ENCODE measurements at places on chromosomes 2 and 18. TPM values are rescaled to one million over a fixed set of nuclear protein-coding genes. Genes with fewer than 3 reads are reported as not detected.

DNA sequence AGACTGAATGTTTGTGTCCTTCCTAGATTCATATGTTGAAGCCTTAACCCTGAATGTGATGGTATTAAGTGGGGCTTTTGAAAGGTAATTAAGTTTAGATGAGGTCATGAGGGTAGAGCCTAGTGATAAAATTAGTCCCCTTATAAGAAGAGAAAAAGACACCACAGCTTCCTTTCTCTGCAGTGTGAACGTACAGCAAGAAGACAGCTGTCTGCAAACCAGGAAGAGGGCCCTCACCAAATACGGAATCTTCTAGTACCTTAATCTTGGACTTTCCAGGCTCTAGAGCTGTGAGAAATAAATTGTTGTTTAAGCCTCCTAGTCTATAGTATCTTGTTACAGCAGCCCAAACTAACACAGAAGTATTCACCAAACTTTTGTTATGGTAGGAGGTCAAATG lies 57.1 kb upstream of the CYTIP start:
- H3K4me3 ChIP-seq: no peak overlapping the region
- no peaks in the 10 kb centered on the region for H3K4me1 ChIP-seq
- H3K27ac ChIP-seq: no peak overlapping the region
- no peaks in the 10 kb centered on the region for H3K36me3 ChIP-seq

DNA sequence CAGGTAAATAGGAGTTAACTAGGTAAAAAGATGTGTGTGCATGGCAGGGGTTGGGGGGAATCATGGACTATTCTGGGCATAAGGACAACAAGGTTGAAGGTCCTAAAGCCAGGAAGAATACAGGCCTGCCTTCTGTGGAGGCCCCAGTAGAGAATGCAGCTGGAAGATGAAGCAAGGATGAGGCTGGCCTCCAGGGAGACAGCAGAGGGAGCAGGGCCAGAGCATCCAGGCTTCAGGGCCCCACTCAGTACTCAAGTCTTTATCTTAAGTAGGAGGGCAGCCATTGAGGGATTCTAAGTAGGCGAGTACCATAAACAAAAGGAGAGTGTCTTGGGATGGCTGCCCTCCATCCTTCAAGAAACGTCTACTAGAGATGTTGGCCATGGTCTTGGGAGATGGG lies 101.8 kb upstream of the APCDD1 start:
- H3K27ac ChIP-seq: no peak overlapping the region
- peaks cover 78% of the 10 kb centered on the region for H3K27me3 ChIP-seq
- no peak for DNase-seq
- H3K36me3 ChIP-seq: no peaks in the 10 kb centered on the region
- H3K4me3 ChIP-seq: no peak overlapping the region

GRCh38 chr2:134235510-134236144 lies 18.2 kb upstream of the MGAT5 start:
- no peak overlapping the region for H3K4me3 ChIP-seq
- no peak overlapping the region for H3K27ac ChIP-seq
- no peak for DNase-seq
- peaks cover 34% of the 10 kb centered on the region for H3K4me1 ChIP-seq
- no peaks in the 10 kb centered on the region for H3K27me3 ChIP-seq

DNA sequence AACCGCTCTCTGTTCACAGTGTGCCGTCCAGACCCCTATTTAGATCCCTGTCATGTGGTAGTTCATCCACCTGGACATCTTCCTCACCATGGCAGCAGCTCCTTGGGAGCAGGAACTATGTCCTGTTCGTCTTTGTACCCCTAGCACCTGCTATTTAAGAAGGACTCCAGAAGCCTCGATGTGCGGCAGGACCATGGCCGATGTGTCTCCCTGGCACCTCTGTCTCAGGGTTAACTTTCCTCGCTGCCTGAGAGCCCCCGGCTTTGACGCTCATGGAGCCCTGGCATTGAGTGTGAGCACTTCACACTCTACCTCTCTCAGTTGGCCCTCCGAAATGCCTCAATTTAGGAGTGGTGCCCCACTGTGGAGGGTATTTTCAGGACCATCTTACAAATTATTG lies 152.0 kb downstream of the FAM210A start:
- H3K4me1 ChIP-seq: no peaks in the 10 kb centered on the region
- no peak overlapping the region for H3K4me3 ChIP-seq
- DNase-seq: no peak
- no peaks in the 10 kb centered on the region for H3K36me3 ChIP-seq
- H3K27ac ChIP-seq: no peak overlapping the region

DNA sequence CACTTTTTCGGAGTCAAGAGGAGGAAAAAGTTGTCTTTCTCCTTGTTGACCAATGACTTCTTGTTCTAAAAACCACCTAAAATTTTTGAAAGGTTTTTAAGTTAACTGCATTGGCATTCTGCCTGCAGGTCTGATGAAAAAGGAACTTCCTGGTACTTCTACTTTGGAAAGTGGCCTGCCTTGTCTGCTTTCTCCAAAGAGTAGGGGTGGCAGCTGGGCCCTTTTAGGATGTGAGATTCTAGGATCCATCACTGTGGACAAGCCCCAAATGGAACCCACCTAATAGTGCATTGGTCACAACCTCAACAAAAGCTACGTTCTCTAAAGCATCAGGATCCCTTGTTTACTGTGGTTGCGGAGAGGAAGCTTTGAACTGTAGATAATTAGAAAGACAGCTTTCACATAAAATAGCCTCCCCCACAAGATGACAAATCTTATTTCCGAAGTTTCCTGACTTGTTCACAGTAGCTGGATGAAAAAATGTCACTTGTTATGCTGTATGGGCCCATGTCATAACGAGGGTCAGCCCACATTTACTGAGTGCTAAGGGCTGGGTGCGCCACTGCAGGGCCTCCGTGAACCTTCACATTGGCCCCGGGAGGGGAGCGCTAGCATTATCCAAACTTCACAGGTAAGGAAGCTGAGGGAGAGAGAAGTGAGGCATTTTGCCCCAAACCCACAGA lies 17.4 kb downstream of the ASPRV1 start:
- H3K27ac ChIP-seq: no peak overlapping the region
- DNase-seq: no peak
- peaks cover 53% of the 10 kb centered on the region for H3K4me1 ChIP-seq
- peaks cover 18% of the 10 kb centered on the region for H3K36me3 ChIP-seq
- no peak overlapping the region for H3K4me3 ChIP-seq

DNA sequence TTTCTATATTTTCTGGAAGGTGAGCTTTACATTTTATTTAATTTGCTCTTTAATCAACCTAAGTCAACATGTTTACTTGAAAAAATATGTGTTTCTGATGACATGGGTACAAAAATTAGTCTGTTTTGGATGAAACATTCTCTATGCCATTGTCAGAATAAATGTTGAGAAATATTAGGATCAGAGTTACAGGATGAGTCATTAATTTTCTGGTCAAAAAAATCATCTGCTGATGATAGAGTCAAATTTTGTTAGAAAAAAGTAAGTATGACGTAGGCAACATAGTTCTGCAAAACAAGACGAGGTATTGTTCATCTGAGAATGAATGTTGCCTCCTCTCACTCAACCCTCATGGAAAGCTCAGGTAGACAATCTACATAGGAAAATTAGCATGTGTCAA lies 107.6 kb upstream of the CAVIN2 start:
- H3K4me1 ChIP-seq: peaks cover 6% of the 10 kb centered on the region
- H3K27ac ChIP-seq: no peak overlapping the region
- no peak for DNase-seq
- no peaks in the 10 kb centered on the region for H3K36me3 ChIP-seq
- H3K4me3 ChIP-seq: no peak overlapping the region
- H3K27me3 ChIP-seq: no peaks in the 10 kb centered on the region

- H3K36me3 ChIP-seq: no peaks in the 10 kb centered on the region
- no peak overlapping the region for H3K4me3 ChIP-seq
- H3K4me1 ChIP-seq: no peaks in the 10 kb centered on the region
- H3K27me3 ChIP-seq: no peaks in the 10 kb centered on the region
Measured at GRCh38 chr18:39299152-39299551, 1733.6 kb upstream of the CELF4 start.

GRCh38 chr2:149145314-149146295 lies 107.1 kb downstream of the LYPD6B start:
- no peak overlapping the region for H3K27ac ChIP-seq
- no peak for DNase-seq
- no peak overlapping the region for H3K4me3 ChIP-seq
- no peaks in the 10 kb centered on the region for H3K4me1 ChIP-seq

Gene UBXN2A
- total RNA-seq: 14.2 TPM

Gene MOCOS
- 5.1 TPM for total RNA-seq

Gene SCN7A
- total RNA-seq: not detected

Data from PC-3 (cell line).